ENCODE measurements at places on chromosomes 3 and 15.

- no peak for DNase-seq
Observed at GRCh38 chr3:116474801-116475200, 29.5 kb upstream of the LSAMP start.

- no peak for DNase-seq
Observed at GRCh38 chr15:66402761-66403284, 16.1 kb downstream of the MAP2K1 start.

- no peak for DNase-seq
Observed at GRCh38 chr3:56747150-56747549, 54.6 kb downstream of the ARHGEF3 start.

- DNase-seq = no peak
Observed at GRCh38 chr3:181425074-181425473, 286.7 kb upstream of the SOX2 start.

DNA sequence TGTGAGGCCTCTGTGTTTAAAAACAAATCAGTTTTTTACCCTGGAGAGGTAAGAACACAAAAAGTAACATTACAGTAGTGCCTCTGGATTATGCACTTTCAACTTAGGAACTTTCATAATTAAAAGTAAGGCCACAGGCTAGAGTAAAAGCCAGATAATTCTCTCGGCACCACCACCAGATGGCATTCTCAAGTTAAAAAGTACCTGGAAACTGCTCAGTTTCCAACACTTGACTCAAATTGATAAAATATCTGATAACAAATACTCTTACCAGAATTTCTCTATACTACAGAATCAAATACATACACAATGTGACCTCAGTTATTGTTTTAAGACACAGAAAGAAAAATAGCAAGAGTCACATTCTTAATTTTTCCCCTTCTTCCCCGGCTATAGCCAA is 19.9 kb downstream of the SPICE1 start:
- no peak for DNase-seq

DNA sequence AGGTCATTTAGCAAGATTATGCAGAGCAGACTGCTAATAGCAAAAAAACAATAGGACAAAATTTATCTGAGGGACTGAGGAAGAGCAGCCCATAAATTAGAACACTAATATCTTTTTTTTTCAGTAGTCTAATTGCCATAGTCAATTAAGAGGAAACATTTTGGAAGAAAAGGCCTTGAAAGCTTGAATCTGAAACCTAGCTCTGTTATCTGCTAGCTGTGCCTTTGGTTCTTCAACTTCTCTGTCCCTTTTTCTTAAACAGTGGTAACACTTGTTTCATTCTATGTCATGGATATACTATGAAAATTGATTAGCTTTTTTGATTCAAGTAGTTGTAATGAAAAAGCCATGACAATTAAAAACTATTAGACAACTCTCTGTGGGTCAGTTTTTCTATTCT is 1.7 kb downstream of the ATR start:
- no peak for DNase-seq

GRCh38 chr3:160992712-160993111 is 112.4 kb downstream of the B3GALNT1 start:
- DNase-seq = no peak

- DNase-seq = peak; percentile 69
Observed at GRCh38 chr15:64112904-64113303, 17.1 kb downstream of the SNX1 start.

DNA sequence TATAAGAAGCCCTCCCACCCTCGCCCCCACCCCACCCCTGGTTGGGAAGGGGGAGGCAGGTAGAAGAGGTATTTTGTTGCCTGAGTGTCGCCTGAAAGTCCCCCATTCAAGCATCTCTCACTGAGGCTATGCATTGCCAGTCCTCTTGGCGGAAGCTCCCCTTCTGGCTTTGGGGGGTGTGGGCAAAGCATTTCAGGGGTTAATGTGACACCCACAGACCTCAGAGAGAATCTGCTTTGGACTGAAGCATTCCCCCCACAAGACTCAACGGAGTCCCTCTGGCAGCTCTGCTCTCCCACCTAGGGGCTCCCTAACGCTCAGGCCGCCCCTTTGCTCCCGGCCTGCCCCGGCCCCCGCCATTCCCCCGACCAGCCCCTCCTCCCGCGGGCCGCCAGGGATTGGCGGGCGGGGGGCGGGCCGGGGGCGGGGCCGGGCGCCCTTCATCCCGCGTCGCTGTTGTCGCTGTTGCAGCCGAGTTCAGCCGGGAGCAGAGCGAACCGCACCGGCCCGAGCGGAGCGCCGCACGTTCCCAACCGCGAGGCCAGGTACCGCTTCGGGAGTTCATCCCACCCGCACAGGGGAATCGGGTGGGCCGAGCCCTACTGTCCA is at the start of gene SLC38A3:
SLC38A3 (plus strand) TSS at position 468 of the 609 bp plus-strand sequence. CDS start 8,929 bp downstream, outside the sequence.
- DNase-seq = no peak

- DNase-seq = no peak
Observed at GRCh38 chr3:39724233-39724846, 85.1 kb upstream of the MYRIP start.

DNA sequence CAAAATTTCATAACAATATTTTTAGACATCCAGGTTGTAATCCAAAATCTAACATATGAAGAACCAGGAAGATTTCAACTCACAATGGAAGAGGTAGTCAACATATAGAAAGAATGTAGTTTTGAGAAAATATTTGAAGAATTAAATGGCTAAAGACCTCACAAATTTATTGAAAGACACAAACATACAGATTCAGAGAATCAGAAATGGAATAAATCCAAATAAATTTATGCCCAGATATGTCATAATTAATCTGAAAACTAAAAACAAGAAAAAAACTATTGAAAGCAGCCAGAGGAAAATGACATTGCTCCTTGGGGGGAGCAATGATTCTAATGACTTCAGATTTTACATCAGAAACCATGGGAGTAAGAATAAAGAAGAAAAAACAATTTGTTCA is 75.8 kb downstream of the TCF12 start:
- no peak for DNase-seq

GRCh38 chr3:19399356-19399755 is 251.0 kb downstream of the KCNH8 start:
- no peak for DNase-seq

DNA sequence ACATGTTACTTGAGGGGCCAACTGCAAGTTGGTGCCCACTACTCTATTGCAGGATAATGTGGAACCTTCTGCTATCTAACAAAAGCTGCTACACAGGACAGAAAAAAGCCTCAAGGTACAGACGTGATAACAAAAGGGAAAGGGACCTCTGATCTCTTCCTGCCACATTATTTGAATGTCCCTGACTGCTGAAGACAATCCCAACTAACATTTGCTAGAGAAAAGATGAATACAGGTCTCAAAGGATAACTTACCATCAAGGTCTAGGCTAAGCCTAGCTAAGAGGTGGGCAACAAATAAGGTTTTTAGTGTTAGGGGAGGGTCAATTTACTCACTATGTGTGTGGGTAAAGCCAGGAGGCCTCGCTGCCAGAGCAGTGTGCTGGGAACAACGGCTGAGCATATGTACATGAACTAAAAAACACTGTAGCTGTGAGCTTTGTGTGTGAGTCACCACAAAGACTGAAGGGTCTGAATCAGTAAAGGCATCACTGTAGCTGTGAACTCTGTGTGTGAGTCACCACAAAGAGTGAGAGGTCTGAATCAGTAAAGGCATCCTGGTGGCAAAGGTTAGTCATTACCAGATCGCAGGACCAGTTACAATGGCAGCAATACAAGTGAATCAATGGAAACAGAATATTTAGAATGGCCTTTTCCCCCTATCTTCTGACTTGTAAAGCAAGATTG is 111.7 kb downstream of the LMLN start:
- DNase-seq = peak; percentile 25

DNA sequence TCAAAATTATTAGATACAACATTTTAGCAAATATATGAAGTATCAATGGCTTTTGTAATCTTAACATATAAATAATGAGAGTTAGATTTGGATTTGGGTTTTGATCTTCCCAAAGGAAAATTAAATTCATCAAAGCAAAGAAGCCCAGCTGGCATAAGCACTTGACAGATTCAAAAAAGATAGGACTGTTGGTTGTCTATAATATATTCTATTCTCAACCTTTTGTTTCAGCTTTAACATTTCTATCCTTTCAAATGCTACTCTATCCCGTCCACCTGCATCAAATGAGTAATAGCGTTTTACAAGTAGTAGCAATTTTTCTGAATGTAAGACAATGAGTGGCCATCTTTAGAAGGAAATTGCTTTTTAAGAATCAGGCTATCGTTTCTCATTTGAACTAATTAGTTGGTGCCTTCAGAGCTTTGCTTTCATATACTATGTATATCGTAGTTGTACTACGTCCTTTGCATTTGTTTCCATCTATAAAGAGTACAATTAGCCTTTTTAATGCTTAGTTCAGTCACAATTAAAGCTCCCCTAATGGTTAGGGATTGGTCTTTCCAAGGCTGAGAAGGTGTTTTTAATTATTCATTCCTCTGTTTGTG is 278.0 kb downstream of the UBE2E2 start:
- no peak for DNase-seq

DNA sequence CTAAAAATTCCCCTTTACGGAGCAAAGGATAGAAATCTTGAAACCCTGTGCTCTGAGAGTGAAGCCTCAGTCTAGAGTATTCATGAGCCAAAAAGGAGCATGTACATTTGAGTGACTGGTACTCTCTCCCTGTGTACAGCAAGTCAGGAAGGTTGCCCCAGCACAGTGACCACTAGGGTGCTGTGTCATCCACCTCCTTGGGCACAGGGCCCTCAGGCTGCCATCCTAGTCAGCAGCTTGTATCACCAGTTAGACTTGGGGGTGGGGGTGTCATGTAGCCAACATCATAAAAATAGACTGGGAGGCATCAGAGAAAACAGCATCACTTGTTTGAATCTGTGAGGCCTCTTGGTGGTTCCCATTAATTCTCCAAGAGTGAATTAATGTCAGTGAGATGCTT is 12.0 kb downstream of the NME9 start:
- DNase-seq = no peak

DNA sequence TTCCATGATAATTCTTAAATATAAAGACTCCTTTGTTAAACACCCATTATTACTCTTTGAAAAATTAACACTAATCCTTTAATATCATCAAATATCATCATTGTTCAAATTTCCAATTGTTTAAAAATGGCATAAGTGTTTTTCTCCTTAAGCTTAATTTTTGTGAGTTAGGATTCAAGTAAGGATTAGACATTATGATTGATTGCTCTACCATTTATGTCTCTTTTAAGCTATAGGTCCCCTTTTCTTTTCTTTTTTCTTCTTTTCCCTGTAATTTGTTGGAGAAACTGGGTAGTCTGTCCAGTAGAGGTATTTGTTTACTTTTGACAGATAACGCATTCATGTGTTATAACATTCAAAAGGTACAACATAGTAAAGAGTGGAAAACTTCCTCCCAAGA is 9.1 kb downstream of the ABHD2 start:
- DNase-seq = no peak

DNA sequence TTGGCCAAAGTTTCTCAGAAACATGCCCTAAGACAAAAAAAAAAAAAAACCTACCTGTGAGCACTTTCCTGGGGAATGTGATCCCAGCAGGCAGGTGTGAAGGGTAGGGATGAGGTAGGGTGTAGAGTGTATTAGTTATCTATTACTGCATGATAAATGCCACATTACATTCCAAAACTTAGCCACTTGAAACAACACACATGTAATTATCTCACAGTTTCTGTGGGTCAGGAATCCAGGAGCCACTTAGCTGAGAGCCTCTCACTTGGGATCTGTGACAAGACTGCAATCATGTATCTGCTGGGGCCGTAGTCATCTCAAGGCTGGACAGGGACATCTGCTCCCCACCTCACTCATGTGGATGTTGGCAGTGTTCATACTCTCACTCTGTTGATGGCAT is 18.9 kb upstream of the FBN1 start:
- DNase-seq = no peak

Measured in AG09309 (cell line).